ENCODE measurements at places on chromosomes 6 and 20.

DNA sequence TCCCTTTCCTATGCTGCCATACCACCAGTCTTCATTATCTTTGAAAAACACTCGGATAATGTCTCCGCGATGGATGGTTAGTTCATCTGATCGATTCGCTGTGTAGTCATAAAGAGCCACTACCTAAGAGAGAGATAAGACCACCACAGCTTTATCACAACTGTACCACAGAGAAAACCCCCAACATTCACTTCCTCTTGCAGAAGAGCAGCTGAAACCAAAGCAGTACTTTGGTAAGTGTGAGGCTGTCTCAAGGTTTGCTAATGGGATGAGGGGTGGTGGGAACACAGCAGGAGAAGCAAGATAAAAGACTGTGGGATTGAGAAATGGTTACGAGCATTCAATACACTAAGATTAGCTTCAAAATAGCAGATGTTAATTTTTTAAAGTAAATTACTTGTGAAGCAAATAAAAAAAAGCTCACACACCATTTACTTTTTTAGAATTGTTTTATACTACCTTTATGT is 142.1 kb downstream of the MYB start:
- DNase-seq: no peak

DNA sequence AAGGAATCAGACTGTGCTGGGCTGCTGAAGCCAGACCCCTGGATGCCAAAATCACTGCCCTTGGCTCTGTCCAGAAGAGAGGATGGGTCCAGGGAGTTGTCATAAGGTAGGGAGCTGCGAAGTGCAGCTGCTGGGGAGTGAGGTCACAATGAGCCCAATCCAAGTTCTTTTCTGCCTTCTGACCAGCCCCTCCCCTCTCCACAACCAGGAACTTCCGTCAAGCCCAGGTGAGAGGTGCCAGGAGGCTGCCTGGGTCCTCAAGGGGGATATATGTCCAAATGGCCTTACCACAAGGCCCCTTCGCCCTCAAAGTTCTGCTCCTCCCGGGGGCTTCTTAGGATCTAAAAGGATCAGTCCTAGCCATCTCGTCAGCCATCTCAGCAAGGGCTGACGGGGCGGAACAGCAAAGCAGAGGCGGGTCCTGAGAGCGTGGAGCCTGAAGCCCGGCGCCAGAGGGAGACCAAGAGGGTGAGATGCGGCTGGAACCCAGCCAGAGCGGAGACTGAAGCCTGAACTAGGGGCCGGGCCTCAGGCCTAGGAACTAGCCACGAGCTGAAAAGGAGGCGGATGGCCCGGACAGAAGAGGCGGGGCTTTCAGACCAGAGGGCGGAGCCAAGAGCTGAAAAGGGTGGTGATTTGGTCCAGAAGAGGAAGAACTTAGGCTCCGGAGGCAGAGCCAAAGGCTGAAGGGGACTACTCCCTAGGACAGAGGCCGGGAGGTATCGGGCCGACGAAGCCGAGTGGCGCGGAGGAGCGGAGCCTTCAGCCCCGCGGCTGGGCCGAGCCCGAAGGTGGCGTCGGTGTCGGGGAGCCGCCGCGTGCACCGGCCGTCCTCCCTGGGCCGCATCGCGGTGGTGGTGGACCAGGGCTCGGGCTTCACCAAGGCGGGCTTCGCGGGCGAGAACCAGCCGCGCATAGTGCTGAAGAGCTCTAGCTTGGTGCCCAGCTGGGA is at the start of gene ACTL10:
Gene ACTL10, plus strand, starts transcription at position 651 of the 952 bp plus-strand sequence. CDS start 555 bp downstream, outside the sequence.
- peak; percentile 55 for DNase-seq

DNA sequence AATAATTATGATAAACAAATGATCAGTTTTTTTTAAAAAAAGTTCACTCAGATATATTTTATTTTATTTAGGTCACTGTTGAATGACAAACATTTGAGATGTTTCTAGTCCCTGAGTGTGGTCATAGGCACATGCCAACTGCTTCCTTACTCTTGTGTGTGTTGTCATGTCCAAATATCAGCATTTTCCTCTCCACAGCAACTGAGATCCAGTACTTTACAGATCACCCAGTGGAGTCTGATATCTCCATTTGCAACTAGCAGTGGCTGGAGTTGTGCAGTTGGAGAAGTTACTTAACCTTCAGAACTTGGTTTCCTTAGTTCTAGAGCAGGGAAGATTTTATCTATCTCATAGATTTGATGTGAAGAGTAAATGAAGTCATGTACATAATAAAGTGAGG is 101.3 kb downstream of the MYB start:
- DNase-seq: no peak

GRCh38 chr20:18139832-18140231 is 2.2 kb downstream of the KAT14 start:
- DNase-seq: no peak

DNA sequence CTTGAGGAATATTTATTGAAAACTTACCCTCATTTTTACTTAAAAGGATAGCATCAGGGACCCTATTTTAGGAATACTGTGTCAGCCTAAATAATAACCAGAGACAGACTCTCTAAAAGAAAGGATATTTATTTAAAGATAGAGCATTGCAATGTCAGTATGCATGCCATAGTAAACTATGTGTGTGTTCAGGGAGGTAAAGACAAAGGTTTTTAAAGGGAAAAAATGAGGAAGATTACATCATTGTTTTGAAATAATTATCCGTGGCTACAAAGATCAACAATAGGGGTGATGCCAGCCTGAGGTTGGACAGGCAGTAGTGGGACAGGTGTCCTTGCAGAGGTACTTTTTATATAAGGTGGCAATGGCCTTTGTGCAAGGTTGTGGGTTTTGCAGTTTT is 23.7 kb upstream of the CFAP206 start:
- DNase-seq: no peak

- DNase-seq: no peak
Measured at GRCh38 chr6:159168536-159169192, 536 bp upstream of the FNDC1 start.

DNA sequence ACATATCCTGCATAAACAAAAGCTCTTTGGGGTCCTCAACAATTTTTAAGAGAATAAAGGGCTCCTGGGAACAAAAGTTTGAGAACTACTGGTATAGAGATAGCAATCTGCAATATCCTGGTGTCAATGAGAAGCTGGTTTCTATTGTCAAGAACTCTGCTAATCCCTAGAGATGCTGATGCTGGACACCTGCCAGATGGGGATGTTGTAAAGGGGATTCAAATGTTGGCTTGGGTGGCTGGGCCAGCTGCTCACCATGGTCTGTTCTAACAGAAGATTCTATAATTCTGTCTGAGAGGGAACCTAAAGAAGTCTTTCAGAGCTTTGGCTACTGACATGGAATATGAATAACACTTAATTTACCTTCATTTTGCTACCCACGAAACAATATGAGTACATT is 137.8 kb downstream of the BTBD9 start:
- DNase-seq: no peak

GRCh38 chr20:62138204-62138543 is 5.0 kb downstream of the PSMA7 start:
- DNase-seq: no peak

- no peak for DNase-seq
Measured at GRCh38 chr6:3506200-3506599, 49.4 kb upstream of the SLC22A23 start.

- DNase-seq: no peak
Measured at GRCh38 chr6:80637312-80637711, 530.8 kb downstream of the BCKDHB start.

GRCh38 chr6:24394061-24394779 is 8.5 kb upstream of the MRS2 start:
- DNase-seq: no peak

DNA sequence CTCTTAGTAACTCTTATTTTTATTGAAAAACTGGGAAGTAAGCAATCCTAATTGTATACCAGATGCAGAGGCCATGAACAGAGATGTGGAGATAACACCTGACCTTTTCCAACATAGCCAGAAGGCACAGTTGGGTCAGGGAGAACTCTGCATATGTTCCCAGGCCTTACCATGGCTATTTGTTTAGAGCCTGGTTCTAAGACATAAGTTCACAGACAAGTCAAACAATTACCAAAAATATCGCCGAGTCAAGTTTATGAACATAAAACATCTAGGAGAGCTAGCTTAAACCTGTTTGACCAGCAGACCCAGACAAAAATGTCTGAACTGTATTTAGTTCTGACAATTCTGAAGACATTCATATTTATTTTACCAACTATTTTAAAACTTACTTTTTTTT is 26.7 kb upstream of the IYD start:
- DNase-seq: no peak

DNA sequence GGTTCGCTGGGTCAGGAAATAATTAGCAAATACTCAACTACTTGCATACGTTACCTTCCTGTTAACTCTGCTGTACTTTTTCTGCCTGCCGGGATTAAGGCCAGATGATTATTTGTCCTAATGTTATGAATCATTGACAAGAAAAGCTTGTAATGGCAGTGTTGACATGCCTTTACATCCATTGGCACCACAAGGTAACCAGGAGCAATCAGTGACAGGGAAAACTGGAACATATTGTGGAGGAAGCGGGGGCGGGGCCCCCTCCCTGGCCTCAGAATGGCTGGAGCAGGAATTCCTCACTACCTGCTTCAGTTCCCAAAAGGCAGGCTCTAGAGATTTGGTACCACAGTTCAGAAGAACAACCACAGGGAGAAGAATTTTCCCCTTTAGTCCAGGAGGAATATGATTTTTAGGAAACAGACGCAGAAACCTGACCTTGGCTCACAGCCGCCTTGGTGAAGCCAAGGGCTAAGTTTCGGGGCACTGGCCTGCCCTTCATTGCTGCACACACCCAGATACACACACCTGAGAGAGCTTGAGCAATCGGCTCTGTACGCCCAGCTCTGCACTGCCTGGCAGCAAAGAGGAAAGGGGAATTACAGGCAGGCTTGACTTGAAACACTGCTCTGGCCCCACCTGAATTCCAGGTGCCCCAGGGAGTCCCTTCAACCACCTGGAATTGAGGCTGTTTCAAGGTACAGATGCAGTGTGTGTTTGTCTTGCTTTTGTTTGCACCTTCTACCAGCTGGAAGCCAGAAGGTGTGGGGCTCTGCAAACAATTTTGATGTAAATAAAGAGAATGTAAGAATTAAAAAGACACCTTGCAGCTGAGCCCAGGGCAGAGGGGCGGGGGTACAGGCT is 89.8 kb downstream of the MYB start:
- DNase-seq: no peak

GRCh38 chr6:127980996-127981395 is 80.1 kb upstream of the THEMIS start:
- DNase-seq: no peak

- DNase-seq: no peak
Measured at GRCh38 chr6:16320533-16321340, 82.3 kb downstream of the GMPR start.

- DNase-seq: no peak
Measured at GRCh38 chr6:158638324-158638854, 6.2 kb downstream of the DYNLT1 start.

GRCh38 chr6:5373430-5373829 is 112.1 kb downstream of the FARS2 start:
- DNase-seq: no peak

DNA sequence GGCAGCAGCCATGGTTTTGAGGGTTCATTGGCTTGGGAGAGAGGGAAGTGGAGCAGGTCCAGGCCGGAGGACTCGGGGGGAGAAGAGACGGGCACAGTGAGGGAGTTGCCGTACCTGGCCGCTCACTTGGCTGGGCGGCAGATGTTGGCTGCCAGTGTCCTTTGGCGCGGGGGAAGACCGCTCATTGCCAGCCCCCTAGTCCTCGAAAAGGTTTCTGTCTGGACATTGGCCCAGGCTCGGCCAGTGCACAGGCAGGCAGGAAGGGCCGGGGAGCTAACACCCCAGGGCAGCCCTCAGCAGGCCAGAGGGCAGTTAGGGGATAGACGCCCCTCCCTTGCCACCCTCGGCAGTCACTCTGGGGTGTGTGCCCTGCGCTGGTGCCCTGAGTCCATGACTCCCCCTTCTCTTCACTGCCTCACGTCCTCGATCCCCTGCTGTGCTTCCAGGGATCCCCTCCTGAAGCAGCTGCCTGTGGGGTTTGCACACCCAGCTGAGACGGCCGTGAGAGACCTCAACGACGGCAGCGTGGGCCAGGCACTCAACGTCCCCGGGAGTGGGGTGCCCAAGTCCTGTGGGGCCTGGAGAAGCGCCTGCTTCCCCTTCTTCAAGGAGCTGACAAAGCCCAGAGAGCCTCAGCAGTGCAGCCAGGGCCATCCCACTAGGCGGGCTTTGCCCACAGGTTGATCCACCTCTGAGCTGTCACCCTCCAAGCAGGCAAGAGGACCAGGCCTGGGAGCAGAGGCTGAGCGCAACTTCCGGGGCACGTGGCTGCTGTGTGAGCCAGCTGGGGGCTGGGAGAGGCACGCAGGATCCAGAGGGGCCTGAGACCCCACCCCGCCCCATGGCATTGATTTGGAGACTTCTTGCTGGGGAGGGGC is 20.4 kb downstream of the RBM38 start:
- no peak for DNase-seq

DNA sequence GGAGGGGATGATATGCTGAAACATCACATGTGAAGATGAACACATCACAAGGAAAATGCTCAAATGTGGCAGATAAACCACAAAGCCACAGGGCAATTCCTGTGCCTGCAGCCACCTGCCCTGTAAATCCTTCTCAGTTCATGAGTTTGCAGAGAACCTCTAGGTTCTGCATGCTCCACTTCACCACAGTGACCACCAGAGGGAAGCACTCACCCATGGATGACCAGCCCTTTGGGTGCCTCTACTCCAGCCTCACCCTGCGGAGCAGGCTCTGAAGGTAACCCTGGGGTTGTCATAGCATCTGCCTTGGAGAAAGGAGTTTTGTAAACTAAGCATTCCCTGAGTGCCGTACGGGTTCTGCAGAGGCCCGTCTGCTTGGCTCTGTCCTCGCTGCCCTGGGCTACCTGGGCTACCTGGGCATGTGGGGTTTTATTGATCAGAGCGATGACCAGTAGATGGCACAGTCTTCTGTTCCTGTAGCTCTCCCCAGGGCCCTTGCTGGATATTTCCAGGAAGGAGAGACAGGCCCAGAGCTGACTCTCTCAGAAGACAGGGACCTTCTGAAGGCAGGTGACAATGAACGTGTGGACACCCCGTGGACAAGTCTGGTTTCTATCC is 31.7 kb upstream of the CST1 start:
- no peak for DNase-seq

DNA sequence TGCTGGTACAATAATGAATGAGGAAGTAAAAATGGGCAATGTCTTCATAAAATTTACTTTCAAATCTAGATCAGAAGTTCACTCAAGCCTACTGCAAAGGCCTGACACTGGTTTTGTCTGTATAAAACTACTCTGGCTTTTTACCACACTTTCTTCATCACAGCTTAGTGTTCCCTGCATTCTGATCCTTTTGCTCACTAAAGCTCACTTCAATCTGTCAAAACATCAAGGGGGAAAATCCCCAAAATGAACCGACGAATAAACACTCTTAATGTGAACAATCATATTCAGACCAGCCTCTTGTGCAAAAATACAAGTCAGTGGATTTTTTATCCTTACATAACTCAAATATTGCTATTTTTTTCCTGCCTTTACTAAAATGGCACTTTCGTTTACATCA is 98.5 kb downstream of the PRDM1 start:
- DNase-seq: no peak

All from naive thymus-derived CD4-positive, alpha-beta T cell (primary cell).